Activated T-helper 9 cell treated with anti-CD3 and anti-CD28 coated beads, Interleukin-2, amount 50 U/mL, for 16 hours (primary cell): ENCODE measurements at places on chromosomes 6 and 20.

GRCh38 chr6:6798448-6798860 lies 209.9 kb downstream of the LY86 start:
- no peak for DNase-seq

DNA sequence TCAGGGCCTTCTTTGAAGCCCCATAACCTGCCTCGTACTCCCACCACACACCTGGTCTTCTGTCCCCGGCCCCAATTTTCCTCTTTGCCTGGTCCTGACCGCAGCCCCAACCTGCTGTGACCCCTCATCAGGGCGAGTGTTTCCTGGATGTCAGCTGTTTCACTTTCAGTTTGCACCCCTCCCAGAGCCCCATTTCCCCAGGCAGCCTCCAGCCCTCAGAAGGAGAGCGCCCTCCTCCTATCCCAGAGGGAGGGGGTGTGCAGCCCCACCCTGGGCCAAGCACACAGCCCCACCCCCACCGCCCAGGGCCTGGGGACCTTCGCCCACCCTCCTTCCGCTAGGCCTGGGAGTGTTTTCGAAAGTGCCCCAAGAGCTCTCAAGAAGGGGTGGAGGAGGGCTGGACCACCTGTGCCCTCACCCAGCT lies 1.5 kb downstream of the BAK1 start:
- DNase-seq = no peak

DNA sequence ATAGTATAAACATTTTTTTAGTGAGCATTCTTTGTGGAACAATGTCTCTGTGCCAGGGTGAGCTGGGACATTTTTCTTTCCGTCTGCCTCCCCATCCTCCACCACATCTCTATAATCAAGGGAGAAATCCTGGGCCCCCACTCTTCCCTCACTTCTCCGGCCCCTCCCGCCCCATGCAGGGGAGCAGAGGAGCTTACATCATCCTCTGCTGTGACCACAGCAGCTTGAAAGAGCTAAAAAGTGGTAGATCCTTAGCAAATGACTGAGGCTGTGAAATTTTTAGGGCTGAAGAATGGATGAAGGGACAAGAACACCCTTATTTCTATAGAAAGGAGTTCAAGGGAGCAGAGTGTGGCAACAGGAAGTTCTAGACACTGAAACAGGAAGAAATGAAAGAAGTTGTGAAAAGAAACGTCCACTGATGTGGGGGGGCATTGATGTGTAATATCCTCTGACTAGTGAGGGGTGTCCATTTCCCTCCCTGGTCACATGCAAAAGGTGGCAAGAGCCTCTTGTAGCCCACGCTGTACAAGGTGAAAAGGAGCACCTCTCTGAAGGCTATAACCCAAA lies 380.3 kb upstream of the JARID2 start:
- DNase-seq = no peak

DNA sequence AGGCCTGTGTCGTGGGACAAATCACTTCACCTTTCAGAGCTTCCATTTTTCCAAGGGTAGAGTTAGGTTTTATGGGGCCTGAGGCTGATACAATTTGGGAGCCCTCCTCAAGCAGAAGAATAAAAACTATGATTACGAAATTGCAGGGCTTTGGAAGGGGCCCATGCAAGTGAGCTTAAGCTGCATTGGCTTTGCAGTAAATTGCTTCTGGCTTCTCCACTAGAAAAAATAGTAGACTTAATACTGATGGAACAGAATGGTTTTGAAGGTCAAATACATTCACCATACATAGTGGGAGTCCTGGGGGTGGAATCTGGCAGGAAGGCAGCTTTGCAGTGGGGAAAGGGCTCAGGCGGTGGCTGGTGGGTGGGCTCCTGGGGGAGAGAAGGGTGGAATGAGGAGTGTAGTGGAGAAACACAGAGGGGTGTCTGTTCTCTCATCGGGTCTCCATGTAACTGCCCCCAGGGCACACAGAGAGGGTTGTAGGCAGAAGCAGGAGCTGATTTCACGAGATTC lies 55.9 kb upstream of the RNF24 start:
- no peak for DNase-seq

- no peak for DNase-seq
Observed at GRCh38 chr6:163133017-163133416, 281.5 kb upstream of the QKI start.

GRCh38 chr6:21061892-21062291 lies 527.6 kb downstream of the CDKAL1 start:
- no peak for DNase-seq

DNA sequence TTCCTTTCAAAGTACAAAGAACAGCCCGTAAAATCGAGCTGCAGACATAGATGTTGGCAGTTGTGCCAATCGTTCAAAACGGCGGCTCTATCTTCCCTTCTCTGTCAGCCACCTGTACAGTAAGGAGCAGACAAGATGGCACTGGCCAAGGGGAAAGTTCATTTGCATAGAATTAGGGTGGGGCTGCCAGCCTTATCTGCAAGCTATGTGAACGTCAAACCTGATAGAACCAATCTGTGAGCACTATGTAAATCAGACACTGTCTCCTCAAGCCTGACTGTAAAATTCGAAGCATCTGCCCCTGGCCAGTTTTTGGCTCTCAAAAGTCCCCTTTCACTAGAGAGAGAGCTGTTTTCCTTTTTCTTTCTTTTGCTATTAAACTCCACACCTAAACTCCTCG lies 374.5 kb downstream of the EPM2A start:
- DNase-seq = no peak
